NCI-H1092 treated with DMSO at 0.1 percent for 48 hours (cell line): ENCODE measurements at places on chromosomes 2 and 18.

DNA sequence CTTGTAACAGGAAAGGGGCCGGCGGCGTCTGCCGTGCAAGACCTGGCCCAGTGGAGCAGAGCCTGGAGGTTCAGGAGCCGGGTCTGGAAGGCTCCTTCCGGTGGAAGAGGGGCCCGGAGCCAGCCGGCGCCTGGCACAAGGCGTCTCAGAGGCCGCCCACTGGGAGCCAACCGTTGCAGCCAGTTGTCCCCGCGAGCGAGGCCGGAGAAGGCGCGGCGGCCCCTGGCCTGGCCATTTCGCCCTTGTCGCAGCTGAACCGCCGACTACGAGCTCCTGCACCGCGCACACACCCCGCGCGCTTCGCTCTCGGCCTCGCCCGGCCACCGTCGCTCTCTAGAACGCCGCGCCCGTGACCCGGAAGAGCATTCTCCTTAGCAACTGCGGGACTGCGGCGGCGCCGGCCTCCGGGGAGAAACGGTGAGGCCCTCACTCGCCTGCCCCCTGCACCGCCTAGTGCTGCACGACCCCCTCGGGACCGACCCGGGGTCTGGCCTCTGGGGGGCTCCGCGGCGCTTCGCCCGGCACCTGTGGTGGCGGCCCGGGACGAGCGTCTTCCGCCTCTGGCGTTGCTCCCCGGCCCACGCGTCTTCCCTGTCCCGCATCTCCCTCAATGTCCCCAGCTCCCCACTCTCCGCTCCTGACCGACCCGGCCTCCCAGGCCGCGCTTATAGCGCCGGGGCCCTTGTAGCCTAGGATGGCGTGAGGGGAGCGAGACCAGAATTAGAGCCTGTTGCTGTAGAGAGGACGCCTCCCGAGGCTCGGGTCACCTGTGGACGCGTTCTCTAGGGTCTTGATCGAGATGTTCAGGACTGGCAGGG is at the start of gene DIS3L2:
Gene DIS3L2 (plus strand): TSS at position 365 of the 818 bp plus-strand sequence. CDS start 53,215 bp downstream, outside the sequence.
- peak; percentile 70 for DNase-seq

- peak; percentile 47 for DNase-seq
These were observed 42.1 kb downstream of the ST6GAL2 start for GRCh38 chr2:106843910-106844250.

DNA sequence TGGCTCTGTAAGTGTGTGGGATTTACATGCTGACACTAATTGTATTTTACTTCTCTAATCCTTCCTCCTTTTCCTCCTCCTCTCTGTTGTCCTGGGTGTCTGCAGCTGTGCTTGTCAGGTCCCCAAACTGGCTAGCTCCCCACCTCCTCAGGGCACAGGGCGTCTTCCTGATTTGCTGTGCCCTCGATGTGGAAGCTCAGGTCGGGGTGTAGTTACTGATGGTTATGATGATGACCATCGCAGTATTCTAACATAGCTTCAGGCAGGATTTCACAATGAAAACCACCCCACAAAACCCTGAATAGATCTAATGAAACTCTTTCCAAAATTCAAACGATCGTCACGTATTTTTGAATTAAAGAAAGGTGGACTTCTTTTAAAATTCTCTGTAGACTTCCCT is 428.4 kb downstream of the TGIF1 start:
- no peak for DNase-seq

GRCh38 chr2:46985512-46985911 is 69.9 kb upstream of the MCFD2 start:
- DNase-seq = no peak

GRCh38 chr18:57803103-57803969 is at the start of gene ATP8B1:
Gene ATP8B1, minus strand, starts transcription at chr18:57803315. Its CDS starts 71,508 bp downstream, at chr18:57731807.
- peak; percentile 45 for DNase-seq

DNA sequence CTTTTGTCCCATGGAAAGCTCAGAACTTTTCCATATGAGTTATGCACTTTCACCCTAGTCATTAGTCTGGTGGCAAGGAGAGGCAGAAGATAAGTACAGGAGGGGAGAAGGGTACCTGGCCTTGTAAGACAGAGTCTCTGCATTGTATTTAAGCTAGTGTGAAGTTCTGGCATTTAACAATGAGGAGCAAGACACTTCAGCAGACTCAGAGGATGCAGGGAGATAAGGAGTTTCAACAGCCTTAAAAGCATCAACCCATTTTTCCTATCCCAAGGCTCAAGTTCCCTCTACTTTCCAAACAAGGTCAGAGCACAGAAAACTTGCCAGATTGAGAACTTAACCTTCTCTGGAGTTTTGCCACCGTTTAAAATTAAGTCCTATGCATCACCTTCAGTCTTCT is 348.2 kb upstream of the VRK2 start:
- no peak for DNase-seq

- DNase-seq = no peak
These were observed 592 bp upstream of the MARS2 start for GRCh38 chr2:197704434-197705120.

DNA sequence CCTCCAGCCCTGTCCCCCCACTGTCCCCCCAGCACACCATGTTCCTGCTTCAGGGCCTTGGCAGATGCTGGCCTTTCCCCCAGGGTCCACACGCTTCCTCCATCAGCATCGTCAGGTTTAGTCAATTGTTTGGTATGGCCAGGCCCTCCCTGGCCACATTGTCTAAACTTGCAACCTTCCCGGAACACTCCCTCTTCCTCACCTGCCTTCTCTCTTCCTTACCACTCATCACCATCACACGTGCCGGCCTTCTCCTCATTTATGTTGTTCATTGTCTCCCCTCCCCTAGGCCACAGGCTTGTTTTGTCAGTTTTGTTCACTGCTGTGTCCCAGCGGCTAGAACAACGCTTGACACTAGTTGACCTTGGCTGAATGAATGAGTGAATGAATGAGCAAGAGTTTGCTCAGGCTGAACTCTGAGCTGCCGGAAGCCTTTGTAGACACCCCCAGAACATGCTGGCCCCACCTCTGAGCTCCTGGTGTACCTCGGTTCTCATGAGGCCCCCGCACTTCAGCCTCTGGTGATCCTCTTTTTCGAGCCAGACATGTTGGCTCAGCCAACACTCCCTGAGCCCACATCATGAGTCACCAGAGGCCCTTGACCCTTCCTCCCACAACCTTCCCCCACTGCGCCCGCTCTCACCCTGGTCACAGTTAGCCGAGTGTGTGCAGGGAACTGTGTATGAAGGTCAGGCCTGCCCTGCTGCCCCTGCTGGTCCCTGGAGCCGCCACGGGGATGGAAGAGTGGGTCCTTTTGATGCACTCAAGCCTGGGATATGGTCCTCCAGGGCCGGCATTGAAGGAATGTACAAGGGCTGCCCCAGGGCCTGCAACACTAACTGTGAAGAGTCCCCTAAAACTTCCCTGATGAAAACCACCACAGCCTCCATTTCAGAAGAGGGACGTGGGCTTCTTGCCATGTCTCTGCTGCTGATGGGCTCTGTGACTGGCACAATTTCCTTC is 57.5 kb downstream of the HS1BP3 start:
- DNase-seq = no peak

- DNase-seq = no peak
These were observed 346.6 kb upstream of the PKDCC start for GRCh38 chr2:41701231-41701630.

DNA sequence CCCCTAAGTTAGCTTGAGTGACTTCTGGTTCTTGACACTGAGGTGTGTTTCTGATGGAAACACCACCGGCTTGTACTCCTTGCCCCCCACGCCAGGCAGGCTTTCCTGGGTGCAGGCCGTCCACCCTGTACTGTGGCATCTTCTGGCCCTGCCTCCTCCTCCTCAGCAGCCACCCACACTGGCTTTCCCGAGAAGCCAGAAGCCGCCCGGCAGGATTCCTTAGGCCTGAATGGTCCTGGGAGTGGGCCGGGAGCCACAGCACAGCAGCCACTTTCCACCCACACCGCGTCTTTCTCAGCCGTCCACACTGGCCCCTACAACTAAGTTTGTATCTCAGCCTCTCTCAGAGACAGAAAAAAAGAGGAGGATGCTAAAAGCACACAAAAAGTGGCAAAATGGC is 2.1 kb upstream of the HSBP1L1 start:
- DNase-seq = no peak

GRCh38 chr2:120350801-120351320 is 4.9 kb downstream of the INHBB start:
- no peak for DNase-seq

DNA sequence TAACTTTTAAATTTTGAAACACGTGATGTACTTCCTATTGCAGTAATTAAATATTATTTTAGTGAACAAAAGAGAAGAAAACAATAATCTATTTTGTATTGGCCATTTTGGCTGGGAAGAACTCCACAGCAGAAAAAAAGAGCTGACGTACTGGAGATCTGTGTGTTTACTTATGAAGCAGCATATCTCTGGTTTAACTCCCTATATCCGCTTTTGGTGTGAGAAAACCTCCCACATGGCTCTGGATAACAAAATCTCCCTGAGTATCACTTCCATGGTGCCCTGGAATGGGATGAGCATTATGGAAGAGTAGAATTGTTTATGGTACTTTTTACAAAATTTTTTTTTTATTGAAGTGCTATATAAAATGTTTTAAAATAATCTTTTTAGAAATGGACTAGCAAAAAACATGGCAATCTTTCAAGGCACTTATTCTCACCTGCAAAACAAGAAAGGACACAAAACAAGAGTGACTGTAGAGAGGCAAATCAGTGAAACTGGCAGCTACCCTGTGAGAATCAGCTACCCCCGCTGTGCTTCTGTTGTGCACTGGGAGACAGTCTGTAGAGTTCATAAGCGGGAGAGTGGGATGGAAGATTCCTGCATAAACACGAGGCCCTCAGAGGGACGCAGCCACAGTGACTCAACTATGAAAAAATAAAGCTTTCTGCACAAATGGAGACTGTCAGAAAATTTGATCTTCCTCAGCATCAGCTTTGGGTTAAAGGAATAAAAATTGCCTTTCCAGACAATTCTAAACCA is 762.2 kb upstream of the HS6ST1 start:
- no peak for DNase-seq

DNA sequence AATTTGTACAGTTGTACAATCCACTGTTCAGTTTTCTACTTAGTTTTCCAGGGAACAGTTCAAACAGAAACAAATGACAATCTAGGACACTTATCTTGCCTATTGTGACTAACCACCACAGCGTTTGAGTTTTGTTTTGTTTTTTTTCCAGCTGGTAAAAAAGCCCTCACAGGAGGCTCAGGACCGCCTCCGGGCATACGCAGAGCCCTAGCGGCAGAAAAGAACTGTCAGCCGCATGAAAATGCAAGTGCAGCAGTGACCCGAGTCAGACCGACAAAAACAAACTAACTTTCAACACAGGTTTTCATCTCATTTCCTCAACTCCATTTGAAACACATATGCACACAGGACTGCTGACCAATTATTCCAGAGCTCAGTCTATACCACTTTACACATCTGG is 68.6 kb downstream of the STEAP3 start:
- no peak for DNase-seq

- peak; percentile 93 for DNase-seq
These were observed 22.8 kb downstream of the ZSCAN30 start for GRCh38 chr18:35267161-35267651.
